Mesenchymal stem cell (in vitro differentiated cells and primary cell): ENCODE measurements at places on chromosomes 5 and 9.

DNA sequence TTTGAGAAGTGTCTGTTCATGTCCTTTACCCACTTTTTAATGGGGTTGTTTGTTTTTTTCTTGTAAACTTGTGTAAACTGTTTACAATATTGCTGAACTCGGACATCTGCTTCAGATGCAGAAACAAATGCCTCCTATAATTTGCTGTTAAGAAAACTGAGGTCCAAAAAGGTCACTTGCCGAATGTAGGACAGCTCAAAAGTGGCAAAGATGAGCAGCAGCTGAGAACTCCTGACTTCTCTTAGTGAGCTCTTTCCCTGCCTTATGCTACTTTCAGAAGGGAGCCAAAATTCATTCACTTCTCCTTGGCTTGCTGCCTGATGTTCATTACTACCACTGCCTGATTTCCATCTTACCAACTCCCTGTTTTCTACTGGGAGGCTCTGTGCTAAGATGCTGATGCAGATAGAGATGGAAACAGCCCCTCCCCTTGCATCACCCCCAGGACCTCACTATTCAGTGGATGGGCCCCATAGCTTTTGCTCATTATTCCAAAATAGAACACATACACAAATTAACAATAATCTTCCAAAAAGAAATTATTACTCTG lies 60.1 kb downstream of the SEMA6A start:
- DNase-seq: peak; percentile 14

DNA sequence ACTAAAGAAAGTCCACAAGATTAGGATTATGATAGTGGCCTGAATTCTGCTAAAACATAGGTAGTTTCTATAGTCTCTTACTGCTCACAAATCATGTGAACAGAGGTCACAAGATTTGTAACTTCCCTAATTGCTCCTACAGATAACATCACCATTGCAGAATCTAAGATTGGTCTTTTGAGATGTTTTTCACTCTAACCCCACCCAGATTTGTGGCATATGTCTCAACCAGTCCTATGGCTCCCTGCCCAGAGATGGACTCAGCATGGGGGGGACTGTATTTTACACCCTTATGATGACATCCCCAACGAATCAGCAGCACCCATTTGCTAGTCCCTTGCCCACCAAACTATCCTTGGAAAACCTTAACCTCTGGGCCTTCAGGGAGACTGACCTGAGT lies 1046.2 kb downstream of the CDH12 start:
- DNase-seq: peak; percentile 36

GRCh38 chr9:109865521-109865920 lies 85.5 kb downstream of the PALM2AKAP2 start:
- peak; percentile 23 for DNase-seq

- peak; percentile 82 for DNase-seq
Observed at GRCh38 chr5:56415356-56415765, 182.2 kb upstream of the ANKRD55 start.

DNA sequence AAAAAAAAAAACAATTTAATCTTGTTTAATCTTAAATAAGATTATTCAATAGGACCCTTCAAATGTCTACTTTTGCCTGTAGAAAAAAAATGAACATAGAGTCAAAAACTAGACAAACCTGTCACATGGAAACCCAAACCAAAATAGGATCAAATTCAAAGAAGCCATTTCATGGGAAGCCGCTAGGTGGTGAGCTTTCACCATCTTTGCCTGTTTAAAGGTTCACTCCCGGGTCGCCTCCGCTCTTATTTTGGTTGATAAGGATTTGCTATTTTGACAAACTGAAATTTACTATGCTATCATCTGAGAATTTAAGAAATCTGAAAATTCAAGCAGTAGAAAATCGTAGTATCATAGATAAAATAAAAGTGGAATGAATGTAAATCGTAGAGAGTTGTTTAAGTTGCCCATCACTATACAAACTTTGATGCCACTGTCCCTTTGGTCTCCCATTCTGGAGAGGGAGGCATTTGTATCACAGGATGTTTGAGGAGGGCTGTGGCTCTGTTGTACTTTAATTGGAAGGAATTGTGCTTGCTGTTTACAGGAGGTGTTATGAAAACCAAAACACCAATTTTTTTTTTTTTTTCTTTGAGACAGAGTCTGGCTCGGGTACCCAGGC lies 43.5 kb upstream of the DNAH5 start:
- DNase-seq: peak; percentile 71

DNA sequence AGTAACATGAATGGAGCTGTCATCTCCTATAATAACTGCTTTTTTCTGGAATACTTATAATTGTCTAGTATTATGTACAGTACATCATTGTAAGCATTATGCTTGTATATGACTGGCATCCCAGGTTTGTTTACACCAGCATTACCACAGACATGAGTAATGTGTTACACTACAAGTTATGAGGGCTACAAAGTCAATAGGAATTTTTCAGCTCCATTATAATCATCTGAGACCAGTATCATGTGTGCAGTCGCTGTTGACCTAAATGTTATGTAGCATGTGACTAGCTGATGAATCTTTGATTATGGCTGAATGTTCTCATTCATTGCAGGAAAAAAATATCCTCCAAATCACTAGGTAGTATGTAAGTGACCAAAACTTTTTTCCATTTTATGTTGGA lies 2.2 kb downstream of the ZCCHC9 start:
- DNase-seq: peak; percentile 74

GRCh38 chr9:121454972-121455371 lies 44.7 kb downstream of the GGTA1 start:
- DNase-seq: no peak
